ENCODE measurements at places on chromosomes 3 and 15.

DNA sequence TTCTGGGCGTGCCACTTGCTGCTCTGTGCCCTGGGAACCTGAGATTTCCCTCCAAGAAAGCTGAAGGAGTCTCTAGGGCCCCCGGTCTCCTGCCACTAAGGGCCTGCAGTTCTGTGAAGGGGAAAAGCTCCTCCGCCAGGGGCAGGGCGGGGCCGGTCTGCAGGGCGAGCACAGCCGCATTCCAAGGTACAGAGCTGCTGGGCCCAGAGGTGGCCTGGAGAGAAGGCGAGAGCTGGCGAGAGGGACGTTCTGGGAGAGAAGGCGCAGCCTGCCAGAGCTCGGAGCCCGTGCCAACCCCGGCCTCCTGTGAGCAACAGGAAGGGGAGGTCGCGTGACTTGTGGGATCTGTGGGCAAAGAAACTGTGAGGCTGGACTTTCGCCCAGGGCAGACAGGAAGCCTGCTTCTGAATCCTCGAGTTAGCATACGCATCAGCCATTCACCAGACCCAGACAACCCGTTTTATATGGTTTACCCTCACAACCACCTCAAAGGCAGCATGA, 500.4 kb downstream of the SHQ1 start:
- no peak for DNase-seq

GRCh38 chr3:120156699-120157098, 62.5 kb upstream of the GSK3B start:
- DNase-seq = no peak

- DNase-seq = no peak
These were observed 71.3 kb upstream of the MBNL1 start for GRCh38 chr3:152197451-152197850.

DNA sequence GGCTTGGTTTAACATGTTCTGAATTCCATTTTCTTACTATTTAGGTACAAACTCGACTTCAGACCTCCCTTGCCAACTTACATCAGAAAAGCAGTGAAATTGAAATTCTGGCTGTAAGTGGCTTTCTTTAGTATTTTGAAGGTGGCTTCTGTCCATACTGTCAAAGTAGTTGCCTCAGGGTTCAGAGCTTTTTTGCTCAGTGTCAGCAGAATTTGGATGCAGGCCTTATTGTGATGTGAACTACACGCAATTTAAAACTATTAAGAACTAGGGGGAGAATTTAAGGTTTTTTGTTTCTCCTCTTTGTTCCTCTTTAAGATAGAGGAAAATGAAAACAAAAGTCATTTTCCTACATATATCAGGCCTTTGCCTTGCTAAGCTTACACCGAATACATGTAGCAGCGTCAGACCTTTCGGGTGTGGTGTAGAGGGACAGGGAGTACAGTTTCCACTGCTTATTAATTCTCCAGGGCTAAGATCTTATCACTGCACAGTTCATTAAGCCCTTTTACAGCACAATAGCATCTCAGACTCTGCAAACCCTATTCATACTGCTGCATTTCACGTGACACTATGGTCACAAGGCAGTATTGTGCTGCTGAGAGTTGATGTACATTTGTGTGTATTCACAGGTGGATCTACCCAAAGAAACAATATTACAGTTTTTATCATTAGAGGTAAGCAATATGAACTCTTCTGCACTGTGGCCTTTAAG, 6.7 kb downstream of the SRP14 start:
- no peak for DNase-seq

GRCh38 chr3:45772341-45773035, 23.8 kb downstream of the SLC6A20 start:
- no peak for DNase-seq

- DNase-seq = no peak
These were observed 22.8 kb downstream of the ATP2C1 start for GRCh38 chr3:130916507-130917167.

- no peak for DNase-seq
These were observed 252.8 kb downstream of the VPS13C start for GRCh38 chr15:61807281-61807929.

Data from cortex of kidney (tissue), 1 donor.